ENCODE measurements at places on chromosomes 7 and 10.

DNA sequence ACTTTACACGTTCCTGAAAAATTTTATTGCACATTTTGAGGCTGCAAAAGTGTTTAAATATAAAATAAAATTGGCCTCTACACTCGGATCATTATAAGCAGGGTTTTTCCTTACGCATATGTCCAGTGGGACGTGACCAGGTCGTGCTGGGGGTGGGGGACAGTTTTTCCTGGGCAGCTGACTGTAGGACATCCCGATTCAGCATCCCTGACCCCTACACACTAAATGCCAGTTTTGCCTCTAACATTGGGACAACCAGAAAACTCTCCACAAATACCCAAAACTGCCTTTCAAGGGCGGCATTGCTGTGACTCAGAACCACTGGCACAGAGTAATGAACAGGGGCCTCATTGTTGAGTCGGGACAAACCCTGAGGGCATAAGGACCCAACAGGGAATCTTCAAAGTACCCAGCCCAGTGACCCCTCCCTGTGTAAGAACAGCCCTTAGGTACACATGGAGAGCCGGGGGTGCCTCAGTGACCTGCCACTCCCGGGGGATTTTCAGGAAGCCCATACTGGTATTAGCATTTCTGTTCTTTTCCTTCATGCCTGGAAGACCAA lies 170.6 kb downstream of the ARHGAP21 start:
- DNase-seq = no peak

GRCh38 chr10:58028597-58029366 lies 238.9 kb downstream of the IPMK start:
- peak; percentile 85 for DNase-seq

DNA sequence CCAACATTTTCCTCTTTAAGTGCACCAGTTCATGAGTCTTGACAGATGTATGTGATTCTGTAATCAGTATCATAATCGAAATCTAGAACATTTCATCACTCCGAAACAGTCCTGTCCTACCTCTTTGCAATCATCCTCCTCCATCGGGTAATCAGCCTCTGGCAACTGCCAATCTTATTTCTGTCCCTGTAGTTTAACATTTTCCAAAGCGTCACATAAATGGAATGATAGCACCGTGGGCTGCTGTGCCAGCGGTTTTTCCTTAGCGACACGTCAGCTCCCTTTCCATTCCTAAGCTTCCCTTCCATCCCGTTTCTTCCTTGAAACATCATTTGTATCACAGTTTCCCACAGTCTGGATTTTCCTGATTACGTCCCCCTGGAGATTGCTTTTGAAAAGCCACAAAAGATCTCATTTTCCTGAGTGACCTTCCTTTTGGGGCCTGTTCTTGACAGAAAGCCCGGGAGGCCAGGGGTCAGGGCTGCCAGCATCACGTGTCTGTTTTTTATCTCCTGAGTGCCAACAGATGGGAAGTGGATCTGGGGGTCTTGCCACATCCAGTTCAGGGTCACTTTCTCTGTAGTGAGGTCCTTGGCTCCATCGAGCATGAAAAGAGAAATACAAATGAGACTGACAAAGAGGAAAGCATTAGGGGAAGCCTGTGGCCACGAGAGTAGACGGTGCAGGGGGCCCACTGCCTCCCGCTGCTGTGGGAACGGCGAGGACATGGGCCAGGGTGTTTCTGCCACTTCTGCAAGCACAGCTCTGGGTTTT lies 31.6 kb downstream of the TMEM120A start:
- peak; percentile 71 for DNase-seq

GRCh38 chr10:1454428-1454827 lies 282.9 kb downstream of the ADARB2 start:
- no peak for DNase-seq

- DNase-seq = no peak
Measured at GRCh38 chr7:146725520-146725919, 608.9 kb downstream of the CNTNAP2 start.

- DNase-seq = no peak
Measured at GRCh38 chr7:107779647-107780099, 23.4 kb downstream of the SLC26A3 start.

- DNase-seq = no peak
Measured at GRCh38 chr10:31739146-31739545, 189.5 kb downstream of the ARHGAP12 start.

DNA sequence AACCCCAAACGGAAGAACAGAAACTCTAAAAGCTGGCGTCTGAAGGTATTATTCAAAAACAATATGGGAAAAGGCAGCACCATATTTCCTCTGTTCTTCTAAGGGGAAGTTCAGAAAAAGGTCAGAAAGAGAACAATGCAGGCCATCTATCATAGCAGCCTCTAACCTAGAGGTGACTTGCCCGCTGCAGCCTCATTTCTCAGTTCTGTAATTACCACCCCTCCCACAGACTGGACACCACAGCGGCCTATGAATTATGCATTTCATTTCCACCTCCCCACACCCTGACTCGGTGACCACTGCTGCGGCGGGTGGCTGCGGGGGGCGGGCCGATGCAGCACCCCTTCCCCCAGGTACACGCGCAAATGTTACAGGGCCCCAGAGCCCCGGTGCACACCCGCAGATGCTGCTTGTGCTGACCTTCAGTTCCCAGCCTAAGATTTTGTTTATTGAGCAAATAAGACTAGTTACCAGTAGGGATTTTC lies 125.5 kb downstream of the CLEC2L start:
- DNase-seq = no peak

DNA sequence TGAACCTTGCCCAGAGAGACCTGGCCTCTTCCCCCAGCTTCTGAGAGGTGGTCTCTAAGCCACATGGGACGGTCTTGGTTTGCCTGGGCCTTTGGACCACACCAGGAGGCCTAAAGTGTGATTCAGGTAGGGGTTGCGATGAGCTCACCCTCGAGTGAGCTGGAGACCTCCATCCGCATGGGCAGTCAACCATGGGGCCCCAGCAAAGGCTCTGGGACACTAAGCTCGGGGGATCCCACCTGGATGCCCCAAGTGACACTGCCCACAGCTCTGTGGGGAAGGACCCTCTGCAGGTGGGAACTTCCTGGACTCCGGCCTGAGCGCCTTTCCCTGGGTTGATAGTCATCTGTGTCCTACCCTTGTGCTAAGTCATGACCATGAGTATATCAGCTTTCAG lies 57.1 kb upstream of the FAM20C start:
- DNase-seq = no peak

- peak; percentile 82 for DNase-seq
Measured at GRCh38 chr7:85554236-85555178, 367.7 kb upstream of the SEMA3D start.

DNA sequence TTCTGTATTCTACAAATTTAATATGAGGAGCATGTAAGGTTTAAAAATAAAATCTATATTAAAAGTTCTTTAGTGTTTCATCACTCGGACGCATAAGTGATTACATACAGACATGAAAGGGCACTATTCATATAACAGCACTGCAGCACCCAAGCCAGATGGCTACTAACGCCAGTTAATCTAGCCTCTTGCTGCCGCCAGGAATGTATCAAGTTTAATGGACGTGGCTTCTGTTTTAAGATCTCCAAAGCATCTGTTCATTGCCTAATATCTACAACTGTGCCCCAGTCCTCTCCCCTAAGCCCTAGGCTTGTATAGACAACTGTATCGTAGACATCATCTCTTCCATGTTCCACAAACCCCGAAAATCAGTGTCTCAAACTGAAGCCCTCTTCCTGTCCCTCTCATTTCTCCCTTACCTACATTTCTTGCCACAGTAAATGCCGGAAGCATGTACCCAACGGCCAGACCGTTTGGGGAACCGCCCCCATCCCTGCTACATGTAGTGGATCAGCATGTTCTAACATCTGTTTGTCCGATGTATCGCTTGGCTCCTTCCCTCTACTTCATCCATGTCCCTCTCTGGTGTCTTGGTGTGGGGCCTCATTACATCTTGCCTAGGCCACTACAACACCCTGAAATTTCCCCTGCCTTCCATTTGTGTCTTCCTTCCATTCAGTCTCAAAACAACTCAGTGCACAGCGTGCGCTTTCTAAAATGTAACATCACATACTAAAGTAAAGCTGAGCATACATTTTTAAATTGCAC lies 147.5 kb upstream of the RSU1 start:
- peak; percentile 73 for DNase-seq

DNA sequence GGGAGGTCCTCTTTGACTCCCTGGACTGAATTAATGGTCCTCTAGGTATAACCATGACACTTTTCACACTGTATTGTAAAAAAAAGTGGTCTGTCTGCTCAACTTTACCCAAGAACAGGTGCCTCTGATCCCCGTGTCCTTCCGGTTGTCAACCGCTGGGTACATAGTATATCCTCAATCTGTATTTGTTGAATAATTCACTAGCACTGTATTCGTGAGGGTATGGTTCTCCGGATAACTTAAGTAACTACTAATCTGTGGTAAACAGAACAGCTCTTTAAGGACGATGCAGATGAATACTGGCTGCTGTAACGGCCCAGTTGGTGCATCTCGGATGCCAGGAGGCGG lies 472 bp upstream of the ADAM22 start:
- DNase-seq = no peak

GRCh38 chr10:71156436-71156835 lies 55.9 kb upstream of the UNC5B start:
- peak; percentile 57 for DNase-seq

GRCh38 chr10:2978111-2978510 lies 89.2 kb upstream of the PFKP start:
- peak; percentile 67 for DNase-seq

GRCh38 chr7:51477819-51478218 lies 161.2 kb upstream of the COBL start:
- no peak for DNase-seq

DNA sequence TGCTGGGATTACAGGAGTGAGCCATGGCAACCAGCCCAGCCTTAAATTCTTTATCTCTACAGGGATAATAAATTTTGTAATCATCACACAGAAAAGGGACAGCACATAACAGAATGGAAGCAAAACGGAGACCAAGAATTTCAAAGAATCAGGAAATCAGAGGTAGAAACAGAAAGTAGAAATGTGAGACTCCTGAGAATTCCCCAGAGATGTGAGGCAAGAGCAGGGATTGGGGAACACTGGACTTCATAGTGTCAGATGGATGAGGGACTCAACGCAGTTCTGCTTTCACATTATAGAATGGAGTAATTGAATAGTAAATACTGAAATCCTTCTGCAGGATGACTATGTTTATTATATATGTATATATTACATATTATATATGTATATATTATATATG lies 52.5 kb upstream of the MPP7 start:
- no peak for DNase-seq

DNA sequence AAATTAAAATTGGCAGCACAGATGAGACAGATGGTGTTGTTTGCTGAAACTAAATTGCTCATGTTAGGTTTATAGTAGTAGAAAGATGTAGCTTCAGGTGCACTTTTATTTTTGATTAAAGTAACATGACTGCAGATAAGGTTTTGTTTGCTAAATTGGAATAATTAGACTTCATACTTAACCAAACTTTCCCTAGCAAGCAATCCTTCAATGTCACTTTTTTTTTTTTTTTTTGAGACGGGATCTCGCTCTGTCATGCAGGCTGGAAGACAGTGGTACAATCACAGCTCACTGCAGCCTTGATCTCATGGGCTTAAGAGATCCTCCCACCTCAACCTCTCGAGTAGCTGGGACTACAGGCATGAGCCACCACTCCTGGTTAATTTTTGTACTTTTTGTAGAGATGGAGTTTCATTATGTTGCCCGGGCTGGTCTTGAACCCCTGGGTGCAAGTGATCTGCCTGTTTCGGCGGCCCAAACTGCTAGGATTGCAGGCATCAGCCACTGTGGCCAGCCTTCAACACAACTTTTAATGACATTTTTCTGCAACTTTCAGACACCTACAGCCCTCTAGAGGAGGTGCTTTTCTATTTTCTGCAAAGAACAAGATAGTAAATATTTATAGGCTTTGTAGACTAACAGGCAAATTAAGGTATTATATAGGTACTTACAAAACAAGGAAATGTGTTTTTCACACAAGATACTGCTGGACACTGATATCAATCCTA lies 84.8 kb upstream of the CCNY start:
- DNase-seq = no peak

GRCh38 chr10:63481815-63482421 lies 16.1 kb upstream of the JMJD1C start:
- DNase-seq = no peak

DNA sequence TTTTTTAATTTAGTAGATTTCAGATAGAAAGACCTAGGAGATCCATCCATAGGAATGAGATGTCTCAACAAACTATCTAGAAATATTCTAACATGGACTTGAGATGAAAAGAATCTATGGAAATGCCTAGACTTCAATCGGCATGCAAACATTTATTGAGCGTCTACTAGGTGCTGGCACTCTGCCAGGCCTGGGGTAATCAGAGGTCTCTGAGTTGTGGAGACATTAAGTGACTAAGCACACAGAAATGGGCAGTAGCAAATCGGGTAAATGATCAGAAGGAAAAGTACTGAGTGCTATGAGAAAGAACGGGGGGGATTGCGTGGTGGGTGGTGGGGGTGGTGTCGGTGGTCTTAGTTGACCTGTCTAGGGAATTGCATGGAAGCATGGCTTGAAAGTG lies 466.6 kb downstream of the GALNT17 start:
- no peak for DNase-seq

GRCh38 chr7:91784469-91784868 lies 96.0 kb downstream of the MTERF1 start:
- DNase-seq = peak; percentile 72

DNA sequence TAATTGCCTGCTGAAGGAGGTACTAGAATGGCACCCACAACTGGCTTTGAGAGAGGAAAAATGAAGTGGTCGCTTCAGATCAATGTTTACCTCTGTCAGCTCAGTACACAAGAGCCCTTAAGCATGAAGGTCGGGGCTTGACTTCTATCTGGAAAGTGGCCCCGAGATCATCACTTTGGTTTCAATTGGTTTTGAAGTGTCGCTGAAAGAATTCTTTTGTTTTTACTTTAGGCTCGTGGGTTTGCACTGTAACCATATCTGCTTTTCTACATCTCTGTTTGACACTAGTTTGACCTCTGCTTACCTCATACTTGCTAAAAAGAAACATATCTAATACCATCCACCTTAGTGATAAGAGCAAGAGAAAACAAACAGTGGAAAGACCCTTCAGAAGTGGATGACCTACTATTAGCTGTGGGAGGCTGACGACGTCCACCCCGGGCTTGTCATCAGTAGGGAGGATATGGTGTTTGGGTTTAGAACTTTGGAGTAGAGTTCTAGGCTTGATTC lies 361.8 kb downstream of the GATA3 start:
- DNase-seq = no peak

DNA sequence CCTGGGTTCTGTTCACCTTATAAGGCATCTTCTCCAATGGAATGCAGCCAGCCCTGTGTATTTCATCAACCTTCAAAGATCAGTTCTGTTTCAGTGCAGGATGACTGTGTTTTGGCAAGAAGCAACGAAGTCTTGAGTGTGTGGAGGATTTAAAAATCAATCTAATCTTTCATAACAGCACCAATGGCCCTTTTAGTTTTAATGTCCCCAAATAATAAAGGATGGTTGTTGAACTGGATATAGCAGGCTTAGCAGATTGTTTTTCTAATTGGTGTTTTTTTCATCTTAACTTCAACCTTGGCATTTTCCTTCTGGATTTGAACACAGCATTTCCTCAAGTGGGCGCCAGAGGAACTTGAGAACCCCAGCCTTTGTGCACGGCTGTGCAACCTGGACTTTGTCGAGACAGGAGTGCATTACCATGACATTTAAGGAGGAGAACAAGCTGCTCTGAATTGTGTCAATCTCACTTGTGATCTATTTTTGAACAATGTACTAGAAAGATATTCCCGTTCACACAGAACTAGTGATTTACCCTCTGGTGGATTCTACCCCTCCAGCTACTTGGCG lies 313.3 kb upstream of the AKR1E2 start:
- DNase-seq = peak; percentile 91

All from fibroblast of skin of abdomen (primary cell).